Lung (tissue), 17 donors: ENCODE measurements at places on chromosomes 3 and 15. TPM values are rescaled to one million over a fixed set of nuclear protein-coding genes. Genes with fewer than 3 reads are reported as not detected.

CHRNA7 gene
- polyA plus RNA-seq, result 0.30 TPM

SUMF1 gene
- polyA plus RNA-seq, result 11.6 TPM

CD200 gene
- polyA plus RNA-seq, result 6.4 TPM

IGF2BP2 gene
- 8.1 TPM for polyA plus RNA-seq

ZNF609 gene
- 8.1 TPM for polyA plus RNA-seq

CNTN4 gene
- polyA plus RNA-seq, result 2.6 TPM

PARP15 gene
- polyA plus RNA-seq, result 4.3 TPM

CILP gene
- polyA plus RNA-seq, result 0.43 TPM

ZNF80 gene
- polyA plus RNA-seq, result 0.05 TPM

TPRA1 gene
- 53.2 TPM for polyA plus RNA-seq

FOXL2NB gene
- not detected for polyA plus RNA-seq

RAD51 gene
- 1.2 TPM for polyA plus RNA-seq

SLC51A gene
- 7.2 TPM for polyA plus RNA-seq

NDUFB5 gene
- 74.3 TPM for polyA plus RNA-seq
